ENCODE measurements at places on chromosomes 5 and 9.

- DNase-seq, result peak; percentile 44
Observed at GRCh38 chr5:132378580-132378979, 9.1 kb downstream of the SLC22A5 start.

DNA sequence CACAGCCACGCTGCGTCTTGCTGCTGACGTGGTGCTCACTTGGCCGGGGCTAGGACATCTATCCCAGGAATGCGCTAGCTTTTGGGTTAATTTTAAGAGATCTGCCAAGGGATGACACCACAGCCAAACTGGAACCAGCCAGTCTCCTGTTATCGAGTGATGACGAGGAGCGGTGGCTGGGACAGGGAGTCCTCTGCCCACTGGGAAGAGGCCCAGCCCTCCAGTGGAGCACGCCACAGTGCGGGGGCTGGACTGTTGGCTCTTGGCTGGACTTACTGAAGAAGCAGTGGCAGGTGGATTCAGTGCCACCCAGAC is 55.1 kb upstream of the PHYKPL start:
- no peak for DNase-seq

- DNase-seq, result no peak
Observed at GRCh38 chr5:154779105-154779504, 23.9 kb downstream of the LARP1 start.

GRCh38 chr9:125995706-125996105 is 248.5 kb downstream of the PBX3 start:
- DNase-seq, result peak; percentile 53

GRCh38 chr5:110865400-110866094 is 126.7 kb downstream of the SLC25A46 start:
- no peak for DNase-seq

DNA sequence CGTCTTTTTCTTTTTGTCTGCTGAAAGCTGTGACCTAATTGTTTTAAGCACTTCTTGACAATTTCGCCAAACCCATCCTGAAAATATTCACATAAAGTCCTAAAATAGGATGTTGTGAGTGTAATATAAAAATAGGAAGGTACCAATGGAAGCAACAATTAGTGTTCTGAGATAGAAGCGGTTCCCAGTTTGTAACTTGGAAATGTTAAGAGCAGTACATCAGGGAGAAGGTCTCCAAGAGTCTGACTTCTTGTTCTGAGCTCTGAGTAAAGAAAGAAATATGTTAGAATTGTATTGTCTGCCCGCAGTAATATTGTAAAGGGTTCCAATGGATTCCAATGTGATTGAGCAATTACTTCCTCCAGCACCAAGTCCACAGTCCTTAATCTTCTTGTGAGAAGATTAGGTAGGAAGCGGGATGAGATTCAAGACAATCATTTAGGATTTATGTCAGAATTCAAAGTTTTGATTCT is 3.9 kb downstream of the VCAN start:
- DNase-seq, result no peak

DNA sequence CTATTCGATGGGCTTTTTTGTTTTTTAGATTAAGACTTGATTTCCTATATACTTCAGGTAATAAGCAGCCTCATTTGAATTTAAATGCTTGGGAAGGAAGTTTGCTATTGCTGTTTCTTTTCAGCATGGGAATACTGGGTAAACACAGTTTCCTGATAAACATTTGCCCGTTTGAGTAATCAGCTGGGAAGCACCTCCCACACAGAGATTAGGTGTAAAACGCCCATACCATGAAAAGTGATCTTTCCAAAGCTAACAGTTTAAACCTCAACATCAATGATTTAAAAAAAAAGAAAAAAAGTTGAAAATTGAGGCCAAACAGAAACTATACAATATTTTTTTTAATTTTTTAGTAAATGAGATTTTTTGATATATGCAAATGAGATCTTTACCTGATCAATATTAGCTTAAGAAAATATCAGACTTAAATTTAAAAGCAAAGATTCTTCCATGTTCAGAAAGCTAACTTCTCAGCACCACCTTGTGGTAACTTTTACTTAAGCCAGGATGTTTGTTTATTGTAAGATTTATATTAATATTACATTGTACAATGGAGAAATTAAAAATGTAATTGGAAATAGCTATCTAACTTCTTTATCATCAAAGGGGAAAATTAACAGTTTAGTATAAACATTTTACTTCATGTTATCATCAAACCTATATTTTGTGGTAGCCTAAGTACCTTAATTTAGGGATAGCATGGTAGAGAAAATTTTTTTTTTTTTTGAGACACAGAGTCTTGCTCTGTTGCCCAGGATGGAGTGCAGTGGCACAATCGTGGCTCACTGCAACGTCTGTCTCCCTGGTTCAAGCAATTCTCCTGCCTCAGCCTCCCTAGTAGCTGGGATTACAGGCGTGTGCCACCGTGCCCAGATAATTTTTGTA is 39.8 kb downstream of the F2RL2 start:
- no peak for DNase-seq
